ENCODE measurements at places on chromosomes 1 and 21.

GRCh38 chr1:91092503-91092902, 70.7 kb upstream of the ZNF644 start:
- DNase-seq = no peak

- no peak for DNase-seq
Observed at GRCh38 chr1:155933591-155934096, 569 bp downstream of the KHDC4 start.

GRCh38 chr1:8525216-8525557, 207.3 kb downstream of the SLC45A1 start:
- DNase-seq = no peak

DNA sequence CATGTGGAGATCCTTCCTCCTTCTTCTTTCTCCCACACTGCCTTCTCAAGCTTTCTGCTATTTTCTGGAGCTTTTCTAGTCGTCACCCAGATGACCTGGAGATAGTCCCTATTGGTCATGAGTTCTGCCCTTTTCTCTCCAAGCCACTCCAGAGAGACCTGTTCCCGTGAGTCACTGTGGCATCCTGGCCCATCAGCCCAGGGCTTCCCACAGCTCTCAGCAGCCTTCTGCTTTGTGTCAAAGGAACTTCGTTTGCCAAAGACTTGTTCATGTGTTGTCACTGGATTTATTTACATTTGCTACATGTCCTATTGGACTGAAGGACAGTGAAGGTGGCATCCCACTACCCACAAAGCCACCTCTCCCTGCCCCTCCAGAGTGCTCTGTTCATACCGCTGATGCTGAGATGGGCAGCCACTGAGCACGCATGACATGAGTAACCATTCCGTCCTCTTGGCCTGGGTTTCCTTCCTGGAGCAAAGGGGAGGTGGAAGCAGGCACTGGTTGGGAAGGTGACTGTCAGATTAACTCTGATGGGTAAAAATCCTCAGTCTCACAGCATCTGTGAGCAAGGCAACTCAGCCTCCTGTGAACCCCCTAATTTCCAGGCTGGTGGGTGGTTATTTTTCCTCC, 119.2 kb downstream of the EDEM3 start:
- no peak for DNase-seq

DNA sequence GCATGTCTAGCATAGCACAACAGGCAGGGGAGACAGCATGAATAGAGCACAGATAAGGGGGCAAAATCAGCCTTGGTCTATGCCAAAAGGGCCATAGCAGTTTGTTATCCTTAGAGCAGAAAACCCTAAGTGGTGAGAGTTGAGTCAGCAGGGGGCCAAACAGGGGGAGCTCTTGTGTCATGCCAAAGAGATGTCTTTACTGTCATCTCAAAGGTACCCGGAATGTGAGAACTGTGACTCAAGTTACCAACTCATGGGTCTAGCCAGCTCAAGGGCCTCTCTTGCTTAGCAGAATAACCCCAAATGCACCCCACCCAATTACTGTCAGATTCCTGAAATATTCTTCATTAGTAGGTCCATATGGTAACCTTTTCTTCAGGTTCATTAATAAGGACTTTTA, 45.9 kb upstream of the NRDC start:
- DNase-seq = no peak

- DNase-seq = no peak
Observed at GRCh38 chr1:50562106-50562505, 138.9 kb upstream of the DMRTA2 start.

- DNase-seq = no peak
Observed at GRCh38 chr1:244211559-244211944, 160.5 kb downstream of the ZBTB18 start.

GRCh38 chr1:84374991-84375696, 23.1 kb upstream of the DNASE2B start:
- no peak for DNase-seq

GRCh38 chr1:226129230-226129629, 57.3 kb downstream of the ACBD3 start:
- no peak for DNase-seq

DNA sequence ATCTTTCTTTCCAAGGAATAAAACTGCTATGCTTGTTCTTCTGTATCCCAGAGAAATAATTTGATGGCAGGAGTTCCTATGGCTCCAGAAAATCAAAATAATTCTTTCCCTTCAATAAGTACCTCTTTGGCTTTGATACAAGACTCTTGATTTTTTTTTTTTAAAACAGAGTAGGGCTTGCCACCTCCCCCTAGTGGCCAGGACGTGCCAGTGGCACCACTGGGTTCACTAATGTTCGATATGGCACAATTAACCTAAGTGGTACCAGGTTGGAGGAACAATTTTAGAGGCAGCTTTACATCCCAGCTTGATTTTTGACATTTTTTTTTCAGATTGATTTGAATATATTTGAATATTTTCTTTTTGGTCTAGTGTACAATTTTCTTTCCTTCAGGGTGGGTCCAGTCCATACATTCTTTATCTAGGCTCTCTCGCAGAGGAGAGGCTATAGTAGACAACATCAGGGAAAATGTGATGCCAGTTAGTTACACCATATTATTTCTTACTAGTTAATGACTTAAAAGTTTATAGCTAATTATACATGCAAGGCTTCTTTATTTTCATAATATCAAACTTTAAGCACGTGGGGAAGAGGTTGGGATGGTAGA, 330.9 kb downstream of the S1PR1 start:
- peak; percentile 38 for DNase-seq

DNA sequence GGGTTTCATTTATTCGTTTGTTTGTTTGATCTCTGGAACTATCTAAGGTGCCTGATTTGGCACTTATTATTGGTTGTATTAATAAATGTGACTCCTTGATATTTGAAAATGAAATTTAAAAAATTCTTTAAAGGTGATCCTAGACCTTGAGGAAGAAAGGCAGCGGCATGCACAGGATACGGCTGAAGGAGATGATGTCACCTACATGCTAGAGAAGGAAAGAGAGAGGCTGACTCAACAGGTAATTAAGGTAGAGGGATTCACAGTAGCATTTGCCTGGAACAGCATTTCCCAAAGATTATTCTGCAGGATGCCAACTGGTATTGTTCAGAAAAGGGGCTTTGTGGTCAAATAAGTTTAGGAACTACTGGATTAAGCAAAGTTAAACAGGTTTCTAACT, 54.4 kb upstream of the WNT2B start:
- no peak for DNase-seq

GRCh38 chr1:150560576-150561253, 11.5 kb downstream of the ADAMTSL4 start:
- DNase-seq = peak; percentile 76

GRCh38 chr1:191668525-191668924, 489.7 kb upstream of the RGS18 start:
- no peak for DNase-seq

- DNase-seq = peak; percentile 30
Observed at GRCh38 chr1:184843732-184844495, 89.3 kb upstream of the EDEM3 start.

GRCh38 chr1:74677926-74678325, 4.3 kb upstream of the ERICH3 start:
- no peak for DNase-seq

DNA sequence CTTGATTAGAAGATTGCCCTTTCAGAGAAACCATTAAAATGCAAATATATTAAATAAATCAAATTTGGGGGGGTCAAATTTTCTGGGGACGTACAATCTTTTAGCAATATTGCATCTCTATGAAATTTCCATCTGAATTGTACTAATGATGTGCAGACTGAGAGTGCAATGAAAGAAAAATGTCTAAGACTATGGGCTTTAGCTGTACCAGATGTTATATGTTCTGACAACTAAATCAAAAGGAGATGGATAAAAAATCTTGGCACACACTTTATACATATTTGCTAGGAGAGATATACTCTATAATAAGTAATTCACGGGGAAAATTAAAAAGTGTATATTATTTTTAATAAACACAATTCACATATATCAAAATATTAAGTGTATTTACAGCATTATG, 13.0 kb upstream of the PLPPR5 start:
- DNase-seq = no peak

- no peak for DNase-seq
Observed at GRCh38 chr1:112688781-112689193, 14.3 kb downstream of the MOV10 start.

- DNase-seq = no peak
Observed at GRCh38 chr1:247905910-247906503, 10.6 kb downstream of the OR2W3 start.

GRCh38 chr1:99232172-99232571, 32.1 kb upstream of the PLPPR4 start:
- DNase-seq = no peak

GRCh38 chr1:7670334-7671145, 100.6 kb upstream of the VAMP3 start:
- DNase-seq = no peak

DNA sequence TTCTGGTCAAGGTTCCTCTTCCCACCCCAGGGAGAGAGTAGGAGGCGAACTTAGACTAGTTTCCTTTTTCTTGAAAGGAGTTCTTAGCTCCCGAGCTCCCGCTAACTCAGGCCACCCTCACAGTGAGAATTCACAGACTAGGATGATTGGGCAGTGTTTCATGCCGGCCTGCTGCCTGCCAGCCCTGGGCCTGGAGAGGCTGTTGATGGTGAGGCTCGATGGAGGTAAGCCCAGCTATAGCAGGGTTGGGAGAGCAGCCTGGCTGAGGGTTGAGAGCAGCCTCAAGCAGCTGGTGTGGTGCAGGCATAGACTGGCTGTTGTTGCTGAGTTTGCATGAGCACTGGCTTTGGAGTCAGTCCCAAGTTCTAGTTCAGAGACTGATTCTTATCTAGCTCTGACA, 274.4 kb downstream of the MATN1 start:
- no peak for DNase-seq

DNA sequence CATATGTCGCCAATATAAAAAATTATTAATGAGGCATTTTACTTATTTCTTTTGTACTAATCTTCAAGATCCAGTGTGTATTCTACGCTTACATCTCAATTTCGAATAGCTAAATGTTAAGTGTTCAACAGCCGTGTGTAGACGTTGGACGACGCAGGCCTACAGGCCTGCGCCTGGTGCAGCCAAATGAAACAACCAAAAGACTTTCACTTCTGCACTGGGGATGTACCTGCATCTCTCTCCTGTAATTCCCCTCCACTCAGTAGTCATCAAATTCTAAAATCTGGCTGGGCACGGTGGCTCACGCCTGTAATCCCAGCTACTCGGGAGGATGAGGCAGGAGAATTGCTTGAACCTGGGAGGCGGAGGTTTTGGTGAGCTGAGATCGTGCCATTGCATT, 76.8 kb upstream of the HNRNPU start:
- no peak for DNase-seq

GRCh38 chr1:236888903-236889302, 93.8 kb downstream of the MTR start:
- no peak for DNase-seq

GRCh38 chr1:68047659-68048026, 2.8 kb downstream of the DIRAS3 start:
- DNase-seq = no peak

DNA sequence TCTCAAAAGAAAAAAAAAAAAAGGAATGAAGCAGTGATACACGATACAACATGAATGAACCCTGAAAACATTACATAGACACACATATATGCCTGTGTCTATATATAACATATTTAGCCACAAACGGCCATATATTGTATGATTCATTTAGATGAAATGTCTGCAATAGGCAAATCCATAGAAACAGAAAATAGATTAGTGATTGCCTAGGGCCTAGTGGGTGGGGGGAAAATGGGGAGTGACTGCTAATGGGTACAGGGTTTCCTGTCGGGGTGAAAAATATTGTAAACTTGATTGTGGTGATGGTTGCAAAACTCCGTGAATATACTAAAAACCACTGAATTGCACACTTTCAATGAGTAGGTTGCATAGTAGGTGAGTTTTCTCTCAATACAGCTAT, 6.0 kb upstream of the H6PD start:
- DNase-seq = no peak

DNA sequence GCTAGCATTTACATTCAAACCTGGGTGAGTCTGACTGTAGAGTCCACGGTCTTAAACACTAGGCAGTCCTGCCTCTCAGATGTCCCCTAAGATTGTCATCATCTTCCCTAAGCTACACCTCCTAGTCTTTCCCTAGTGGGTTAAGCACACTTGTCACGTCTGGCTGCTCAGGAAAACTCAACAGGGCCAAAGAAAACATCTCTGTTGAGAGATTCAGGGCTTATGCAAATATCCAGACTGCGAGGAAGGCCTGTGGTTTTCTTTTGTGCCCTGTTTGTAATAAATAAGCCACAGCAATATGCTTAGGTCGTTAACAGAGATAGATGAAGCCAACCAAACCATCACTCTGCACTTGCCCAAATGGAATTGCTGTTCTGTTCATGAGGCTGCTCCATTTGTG, 472.6 kb upstream of the DEPDC1 start:
- no peak for DNase-seq

GRCh38 chr1:178004926-178005391, 35.1 kb upstream of the SEC16B start:
- DNase-seq = no peak

DNA sequence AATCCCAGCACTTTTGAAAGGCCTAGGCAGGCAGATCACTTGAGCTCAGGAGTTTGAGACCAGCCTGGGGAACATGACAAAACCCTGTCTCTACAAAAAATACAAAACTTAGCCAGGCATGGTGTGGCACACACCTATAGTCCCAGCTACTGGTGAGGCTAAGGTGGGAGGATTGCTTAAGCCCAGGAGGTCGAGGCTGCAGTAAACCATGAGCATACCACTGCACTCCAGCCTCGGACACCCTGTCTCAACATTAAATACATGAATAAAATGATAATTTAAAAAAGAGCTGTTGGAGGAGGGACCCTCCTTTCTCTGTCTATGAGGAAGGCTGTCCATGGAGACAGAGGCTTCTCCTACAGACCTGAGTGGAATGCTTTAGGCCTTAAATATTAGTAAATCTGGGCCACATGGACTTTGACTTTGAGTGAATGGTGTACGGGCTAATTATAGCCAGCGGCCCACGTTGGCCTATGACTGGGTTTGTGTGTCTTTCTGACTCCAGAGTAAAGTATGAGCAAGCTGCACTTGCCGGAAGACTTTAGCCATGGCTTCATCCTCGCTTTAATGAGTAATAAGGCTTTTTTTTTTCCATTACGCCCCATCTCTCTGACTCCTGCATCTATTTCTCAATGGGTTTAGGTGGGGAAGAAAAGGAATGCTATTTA, 21.3 kb downstream of the RAB3B start:
- DNase-seq = no peak

DNA sequence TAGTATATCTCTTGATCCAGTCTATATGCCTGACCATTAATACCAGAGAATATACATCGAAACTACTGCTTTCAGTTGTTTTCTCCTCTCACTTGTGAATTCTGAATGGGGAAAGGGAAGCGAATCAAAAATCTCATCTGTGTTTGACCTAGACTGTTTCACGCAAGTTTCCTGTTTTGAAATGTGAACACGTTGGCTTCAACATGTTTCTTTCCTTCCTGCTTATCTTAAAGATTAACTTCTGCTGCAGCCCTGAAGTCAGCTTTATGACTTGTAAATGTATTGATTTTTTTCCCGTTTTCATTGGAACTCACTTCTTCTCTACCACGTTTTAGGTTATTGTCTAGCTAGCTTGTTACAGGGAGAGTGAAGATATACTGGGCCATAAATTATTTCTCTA, 49.9 kb downstream of the SNX27 start:
- no peak for DNase-seq

Data from activated T-cell treated with anti-CD3 and anti-CD28 coated beads for 1 hour (primary cell).